Memory B cell (primary cell): ENCODE measurements at places on chromosomes 4 and X.

- DNase-seq: no peak
Measured at GRCh38 chr4:95537863-95538488, 10.8 kb downstream of the UNC5C start.

GRCh38 chr4:15784959-15785634, 7.0 kb downstream of the CD38 start:
- DNase-seq: no peak

DNA sequence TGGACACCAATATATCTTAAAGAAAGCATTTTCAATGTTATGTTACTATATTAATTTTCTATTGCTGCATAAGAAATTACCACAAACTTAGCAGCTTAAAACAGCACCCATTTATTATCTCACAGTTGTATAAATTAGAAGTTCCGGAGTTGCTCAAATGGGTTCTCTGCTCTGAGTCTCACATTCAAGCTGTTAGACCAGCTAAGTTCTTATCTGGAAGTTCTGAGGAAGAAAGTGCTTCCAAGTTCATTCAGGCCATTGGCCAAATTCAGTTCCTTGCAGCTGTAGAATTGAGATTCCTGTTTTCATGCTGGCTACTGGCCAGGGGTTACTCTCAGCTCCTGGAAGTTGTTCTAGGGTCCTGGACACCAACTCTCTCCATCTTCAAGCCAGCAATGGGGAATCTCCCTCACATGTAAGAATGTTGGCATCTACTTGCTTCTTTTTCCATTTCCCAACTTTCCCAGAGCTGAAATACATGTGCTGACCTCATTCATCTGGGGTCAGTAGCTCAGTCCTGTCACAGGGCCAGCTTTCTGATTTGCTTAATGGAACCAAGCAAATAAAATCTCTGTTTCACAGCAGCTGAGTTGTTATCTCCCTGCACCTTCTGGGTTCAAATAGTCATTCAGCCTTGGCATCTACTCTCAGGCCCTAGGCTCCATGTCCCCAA, 99.6 kb upstream of the INTU start:
- DNase-seq: no peak

DNA sequence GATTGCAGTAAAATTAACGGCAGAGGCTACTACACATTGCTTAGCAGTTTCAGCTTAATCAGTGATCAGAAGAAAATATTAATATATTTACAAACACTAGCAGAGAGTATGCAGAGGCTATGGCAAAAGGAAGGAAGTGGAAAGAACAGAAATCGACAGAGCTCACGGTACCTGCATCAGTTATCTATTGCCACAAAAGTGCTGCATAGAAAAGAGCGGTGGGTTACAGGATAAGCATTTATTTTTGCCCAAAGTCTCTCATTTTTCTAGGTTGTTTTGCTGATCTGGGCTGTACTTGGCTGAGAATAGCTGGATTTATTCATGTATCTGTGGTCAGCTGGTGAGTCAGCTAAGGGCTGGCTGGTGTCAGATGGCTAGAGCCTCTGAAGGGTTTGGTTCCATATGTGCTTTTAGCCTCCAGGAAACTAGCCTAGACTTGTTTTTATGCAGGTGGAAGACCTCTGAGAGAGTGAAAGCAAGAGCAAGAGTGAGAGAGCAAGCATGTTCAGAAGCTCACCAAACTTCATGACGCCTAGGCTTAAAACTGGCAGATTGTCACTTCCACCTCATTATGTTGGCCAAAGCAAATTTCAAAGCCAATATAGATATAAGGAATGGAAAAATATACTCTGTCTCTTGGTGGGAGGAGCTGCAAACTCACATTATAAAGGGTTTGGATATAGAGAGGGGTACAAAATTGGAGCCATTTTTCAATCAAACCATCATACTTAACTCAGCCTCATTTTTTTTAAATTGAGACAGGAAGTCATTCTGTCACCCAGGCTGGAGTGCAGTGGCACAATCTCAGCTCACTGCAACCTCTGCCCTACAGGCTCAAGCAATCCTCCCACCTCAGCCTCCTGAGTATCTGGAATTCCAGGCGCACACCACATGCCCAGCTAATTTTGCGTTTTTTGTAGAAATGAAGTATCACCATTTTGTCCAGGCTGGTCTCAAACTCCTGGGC, 153.2 kb upstream of the RPL34 start:
- DNase-seq: no peak

DNA sequence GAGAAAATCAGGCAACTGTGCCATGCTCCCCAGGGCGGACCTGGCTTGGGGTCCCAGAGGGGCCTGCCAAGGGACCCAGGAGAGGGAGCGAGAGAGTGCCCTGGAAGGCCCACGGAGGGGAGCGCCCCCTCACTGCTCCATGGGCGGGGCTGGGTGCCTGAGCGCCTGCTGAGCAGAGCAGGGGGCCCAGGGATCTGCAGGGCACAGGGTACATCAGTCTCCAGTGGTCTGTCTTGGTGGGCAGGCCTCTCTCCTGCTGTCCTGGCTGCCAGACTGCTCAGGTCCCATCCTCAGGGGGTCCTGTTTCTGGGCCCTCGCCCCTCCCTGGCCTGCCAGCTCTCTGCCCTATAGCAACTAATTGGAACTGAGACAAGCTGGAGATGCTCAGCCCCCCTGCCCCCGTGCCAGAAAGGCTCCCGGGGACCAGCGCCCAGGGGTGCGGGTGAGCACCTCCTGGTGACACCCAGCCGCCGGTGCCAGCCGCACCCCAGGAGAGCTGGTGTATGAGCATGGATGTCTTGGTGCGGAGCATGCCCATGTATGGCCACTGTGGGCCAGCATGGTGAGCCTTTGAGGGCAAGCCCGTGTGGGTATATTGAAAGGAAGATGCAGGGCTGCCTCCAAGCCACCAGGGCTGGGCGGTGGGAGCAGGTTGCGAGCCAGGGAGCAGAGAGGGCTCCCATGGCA, 1.3 kb downstream of the BGN start:
- DNase-seq: no peak

- DNase-seq: no peak
Measured at GRCh38 chr4:153481478-153481877, 15.3 kb downstream of the TMEM131L start.

DNA sequence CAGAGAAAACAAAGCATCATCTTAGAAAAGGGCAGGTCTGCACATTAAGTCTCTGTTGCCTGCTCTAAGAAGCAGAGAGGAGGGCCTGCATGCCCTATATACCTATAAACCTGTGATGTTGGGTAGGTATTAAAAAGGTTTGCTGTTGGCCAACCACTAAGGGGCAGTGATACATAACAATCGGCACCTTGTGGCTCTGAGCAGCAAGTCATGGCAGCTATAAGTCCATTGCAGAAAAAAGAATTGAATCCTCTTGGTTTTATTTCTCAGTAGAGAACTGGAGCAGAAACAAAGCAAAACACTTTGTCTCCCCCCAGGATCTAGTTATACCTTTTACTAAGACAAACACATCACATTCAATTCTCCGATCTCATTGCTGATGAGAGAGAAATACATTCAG, 1364.4 kb downstream of the STIM2 start:
- no peak for DNase-seq

DNA sequence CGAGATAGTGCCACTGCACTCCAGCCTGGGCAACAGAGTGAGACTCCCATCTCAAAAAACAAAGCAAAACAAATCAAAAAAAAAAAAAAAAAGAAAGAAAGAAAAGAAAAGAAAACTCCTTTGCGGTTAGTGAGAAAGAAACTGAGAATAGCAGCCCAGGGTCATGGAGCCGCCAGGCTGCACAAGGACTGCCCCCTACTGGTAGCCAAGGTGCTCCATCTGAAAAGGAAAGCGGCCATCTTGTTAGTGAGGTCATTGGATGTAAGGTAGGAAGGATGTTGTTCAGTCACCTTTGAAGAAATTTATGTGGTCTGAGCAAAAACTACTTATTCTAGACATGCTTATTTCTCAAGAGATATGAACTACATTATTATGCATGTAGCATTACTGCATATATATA, 660.6 kb upstream of the TENM3 start:
- no peak for DNase-seq

DNA sequence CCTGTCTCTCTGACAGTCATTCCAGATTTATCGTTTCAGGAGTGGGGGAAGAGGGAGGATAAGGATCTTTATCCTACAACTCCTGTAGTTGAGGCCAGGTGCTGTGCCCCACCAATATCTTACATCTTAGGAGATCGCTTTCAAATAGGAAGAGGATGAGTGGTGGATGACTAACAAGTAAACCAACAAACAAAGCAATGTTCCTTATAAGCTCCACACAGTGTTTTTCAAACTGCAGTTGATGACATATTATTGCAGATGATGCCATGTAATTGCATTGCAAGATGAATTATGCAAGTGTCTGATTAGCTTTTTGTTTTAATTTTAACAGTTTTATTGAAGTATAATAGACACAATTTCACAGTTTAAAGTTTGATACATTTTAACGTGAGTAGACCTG, 35.8 kb upstream of the TMEM164 start:
- no peak for DNase-seq

DNA sequence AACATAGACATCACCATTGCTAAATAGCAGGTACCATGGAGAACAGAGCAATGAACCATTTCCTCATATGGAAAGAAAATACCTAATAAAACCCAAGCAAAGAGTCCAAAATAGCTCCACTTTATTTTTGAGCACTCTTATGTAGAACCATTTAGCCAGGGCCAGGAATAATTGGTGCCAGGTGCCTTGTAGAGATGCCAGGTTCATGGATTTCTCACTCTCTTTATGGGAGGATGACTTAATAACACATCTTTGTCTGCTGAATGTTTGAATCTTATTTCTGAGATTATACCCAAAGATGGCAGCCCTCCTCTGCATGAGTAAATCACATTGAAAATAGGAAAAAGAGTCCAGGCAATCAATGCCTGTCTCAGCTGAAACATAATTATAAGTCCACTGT, 212.3 kb upstream of the SFRP2 start:
- DNase-seq: no peak

DNA sequence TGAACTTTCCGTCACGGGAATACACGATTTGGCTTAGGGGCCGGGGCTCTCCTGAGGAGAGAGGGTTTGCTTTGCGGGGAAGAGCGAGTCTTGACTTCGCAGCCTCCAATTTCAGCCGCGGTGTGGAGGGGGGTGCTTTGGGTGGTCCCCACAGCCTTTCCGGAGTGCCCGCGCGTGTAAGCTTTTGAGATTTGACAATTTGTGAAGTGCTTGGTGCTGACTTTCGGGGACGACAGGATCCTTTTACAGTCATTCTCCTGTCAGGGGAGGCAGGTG, 355 bp downstream of the SCML1 start:
- DNase-seq: no peak

- no peak for DNase-seq
Measured at GRCh38 chrX:55787063-55787462, 69.5 kb downstream of the RRAGB start.

- no peak for DNase-seq
Measured at GRCh38 chrX:71103110-71103983, 3.2 kb downstream of the CXorf65 start.

GRCh38 chr4:182142176-182143085, 100.8 kb upstream of the TENM3 start:
- DNase-seq: no peak

GRCh38 chr4:70313736-70314135, 21.0 kb upstream of the CABS1 start:
- DNase-seq: no peak

DNA sequence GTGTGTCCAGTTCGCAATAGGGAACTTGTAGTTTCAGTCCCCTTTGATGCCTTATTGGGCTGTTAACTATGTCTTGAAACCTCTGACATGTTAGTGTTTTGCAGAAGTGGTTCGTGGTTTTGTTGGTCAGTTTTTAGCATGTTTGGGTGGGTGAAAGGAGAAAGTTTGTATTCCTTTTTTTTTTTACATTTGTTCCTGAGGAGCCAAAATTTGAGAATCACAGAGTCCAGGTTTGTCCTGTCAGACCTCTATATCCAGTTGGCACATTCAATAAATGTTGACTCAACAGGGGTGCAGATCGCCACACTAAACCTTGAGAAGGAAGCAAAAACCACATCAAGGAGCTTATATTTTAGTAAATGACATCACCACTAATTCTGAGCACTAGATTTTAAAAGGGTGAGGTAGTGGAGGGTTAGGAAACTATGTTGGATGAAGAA, 26.2 kb downstream of the DLG3 start:
- DNase-seq: no peak
